WTC11 (cell line): ENCODE measurements at places on chromosomes 5 and 9.
A peak's percentile ranks its signal among the peaks of the same experiment; 100 is the strongest.

GRCh38 chr5:116681334-116682013, 106.9 kb upstream of the SEMA6A start:
- DNase-seq = no peak

DNA sequence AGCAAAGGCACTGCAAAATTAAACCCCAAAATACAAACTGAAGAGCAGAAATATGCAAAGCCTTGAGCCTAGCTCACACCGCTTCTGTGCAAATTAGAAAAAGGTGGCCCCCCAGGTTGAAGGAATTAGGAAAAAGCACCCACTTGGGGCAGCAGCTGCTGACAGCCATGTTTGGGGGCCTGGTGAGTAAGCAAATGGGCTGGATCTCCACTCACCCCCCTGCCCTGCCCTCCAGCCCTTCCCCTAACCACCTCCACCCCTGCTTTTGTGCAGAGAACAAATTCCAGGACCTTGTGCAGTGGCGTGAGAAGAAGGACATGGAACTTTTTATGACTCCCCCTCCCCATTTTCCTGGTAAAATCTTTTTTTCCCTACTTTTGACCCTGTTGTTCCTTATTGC, 92.0 kb upstream of the DNAH5 start:
- DNase-seq = peak; percentile 17

GRCh38 chr5:133691448-133691847, 79.1 kb upstream of the FSTL4 start:
- DNase-seq = no peak

DNA sequence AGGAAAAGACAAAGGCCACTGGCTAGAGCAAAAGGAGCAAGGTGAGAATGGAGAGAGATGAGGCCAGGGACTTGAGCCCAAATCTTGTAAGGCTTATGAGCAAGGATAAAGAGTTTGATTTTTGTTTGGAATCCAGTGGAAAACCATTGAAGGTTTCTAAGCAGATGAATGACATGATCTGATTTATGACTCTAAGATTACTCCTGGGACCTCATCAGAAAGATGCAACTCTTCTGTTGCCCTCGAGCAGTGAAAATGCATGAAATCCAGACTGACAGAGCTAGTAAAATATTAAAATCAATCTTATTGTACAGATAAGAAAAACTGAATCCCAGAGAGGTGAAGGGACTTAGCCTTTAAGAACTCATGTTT, 677 bp downstream of the MFAP3 start:
- no peak for DNase-seq

DNA sequence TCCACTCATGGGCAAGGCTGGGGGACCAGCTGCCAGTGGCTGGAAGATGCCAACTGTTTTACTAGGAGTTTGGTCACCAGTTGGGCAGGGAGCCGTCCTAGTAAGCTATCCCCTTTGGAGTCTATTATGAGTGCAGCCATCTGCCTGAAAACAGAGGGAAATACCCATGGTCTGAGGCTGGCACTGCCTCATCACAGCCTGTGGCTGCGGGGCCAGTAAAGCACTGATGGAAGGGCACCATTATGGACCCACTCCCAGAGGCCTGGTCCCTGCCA, 187.2 kb upstream of the PANK3 start:
- DNase-seq = no peak

DNA sequence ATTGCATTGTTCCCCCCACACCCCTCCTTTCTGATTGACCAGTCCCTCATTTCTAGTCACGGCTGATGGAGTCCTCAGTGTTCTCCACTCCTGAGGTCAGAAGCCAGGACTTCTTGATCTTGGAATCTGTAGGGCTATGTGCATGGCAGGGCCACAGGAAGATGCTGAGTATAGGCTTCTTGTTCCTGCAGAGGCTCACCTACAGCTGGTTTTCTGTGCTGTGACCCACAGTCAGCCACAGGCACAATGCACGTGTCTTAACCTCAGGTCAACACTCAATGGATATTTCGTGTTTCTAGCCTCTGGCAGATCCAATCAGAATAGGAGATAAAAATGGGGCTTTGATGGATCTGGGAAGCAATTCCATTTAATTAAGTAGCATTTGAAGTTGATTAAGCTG, 14.3 kb upstream of the CXCL14 start:
- DNase-seq = no peak

- DNase-seq = no peak
Observed at GRCh38 chr5:1414311-1415058, 30.8 kb downstream of the SLC6A3 start.

DNA sequence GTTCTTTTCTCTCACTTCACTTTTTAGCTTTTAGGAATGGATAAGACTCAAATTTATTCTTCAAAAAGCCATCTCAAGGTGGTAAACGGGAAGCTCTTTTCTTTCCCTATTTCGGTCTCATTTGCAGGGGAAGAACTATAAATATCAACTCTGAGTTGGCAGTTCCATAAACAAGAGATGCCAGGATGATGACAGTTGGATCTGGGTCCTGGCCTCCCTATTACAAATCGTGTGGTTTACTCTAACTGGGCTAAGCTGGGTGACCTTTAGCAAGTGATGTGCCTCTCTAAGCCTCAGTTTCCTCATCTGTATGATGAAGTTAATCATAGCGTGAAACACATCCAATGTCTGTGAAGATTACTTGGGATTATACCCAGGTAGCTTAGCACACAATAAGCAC, 44.2 kb downstream of the TLE4 start:
- DNase-seq = no peak

DNA sequence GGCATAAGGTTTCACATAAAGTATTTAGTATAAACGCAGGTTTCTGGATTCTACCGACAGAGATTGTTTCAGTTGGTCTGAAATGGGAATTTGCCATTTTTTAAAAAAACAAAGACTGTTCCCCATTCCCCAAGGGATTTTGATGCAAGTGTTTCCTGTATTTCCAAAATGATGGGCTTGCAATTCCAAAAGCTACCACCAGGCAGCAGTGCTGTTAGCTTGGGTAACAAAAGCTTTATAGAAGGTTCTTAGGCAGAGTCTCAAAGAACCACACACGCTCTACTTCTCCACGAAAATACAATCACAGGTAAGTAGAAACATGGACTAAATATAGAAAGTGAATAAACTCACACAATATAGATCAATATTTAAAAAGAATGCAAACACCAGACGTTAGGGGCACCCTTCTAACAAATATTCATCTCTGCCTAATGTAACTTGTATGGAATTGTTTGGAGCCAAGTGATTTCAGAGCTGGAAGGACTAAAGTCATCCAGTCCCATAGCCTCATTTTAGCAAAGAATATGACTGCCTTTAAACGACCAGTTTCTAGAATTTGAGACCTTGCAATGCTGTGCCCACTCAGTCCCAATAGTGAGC, 154.3 kb downstream of the SPOCK1 start:
- DNase-seq = peak; percentile 74
